ENCODE measurements at places on chromosomes 12 and 14. TPM values are rescaled to one million over a fixed set of nuclear protein-coding genes. Genes with fewer than 3 reads are reported as not detected.

Gene CPNE6
- not detected for total RNA-seq

Gene SERPINA12
- total RNA-seq, result not detected

Gene SLC24A4
- total RNA-seq, result not detected

Gene LHX5
- total RNA-seq, result not detected

Gene ACOT6
- not detected for total RNA-seq

Gene MGP
- 223 TPM for total RNA-seq

Gene GNG2
- 10.0 TPM for total RNA-seq

DNA sequence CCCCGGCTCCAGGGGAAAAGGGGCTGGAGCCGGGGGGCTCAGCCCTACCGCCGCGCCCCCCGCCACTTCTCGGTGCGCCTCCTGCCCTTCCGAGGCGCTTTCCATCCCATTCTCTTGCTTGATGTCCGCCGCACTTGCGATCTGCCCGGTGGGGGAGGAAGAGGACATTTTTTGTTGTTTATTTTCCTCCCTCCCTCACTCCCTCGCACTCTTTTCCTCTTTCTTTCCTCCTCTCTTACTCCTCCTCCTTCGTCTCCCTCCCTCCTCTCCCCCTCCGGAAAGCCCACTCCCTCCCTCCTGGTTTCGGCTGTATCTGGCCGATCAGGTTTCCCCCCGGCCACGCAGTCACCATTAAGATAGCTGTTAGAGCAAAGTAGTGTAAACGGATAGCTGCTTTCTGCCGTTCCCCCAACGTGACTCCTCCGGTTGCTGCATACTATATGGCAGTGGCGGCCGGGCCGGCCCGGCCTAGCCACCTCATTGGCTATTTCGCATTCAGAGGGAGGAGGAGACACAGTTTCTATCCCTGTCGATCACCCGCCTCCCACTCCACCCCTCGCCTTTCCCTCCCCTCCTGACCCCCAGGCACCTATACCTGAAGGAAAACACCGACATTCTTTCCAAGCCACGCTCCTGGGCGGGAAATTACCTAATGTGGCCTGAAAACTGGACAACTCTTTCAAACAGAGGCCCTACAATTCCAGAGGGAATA lies at the start of gene SIX4:
SIX4 (minus strand) TSS at position 445 of the 712 bp plus-strand sequence; CDS start at position 168, 277 bp downstream.
- DNase-seq, result peak; percentile 80

- DNase-seq, result no peak
These were observed 39.7 kb downstream of the AACS start for GRCh38 chr12:125104982-125105381.

DNA sequence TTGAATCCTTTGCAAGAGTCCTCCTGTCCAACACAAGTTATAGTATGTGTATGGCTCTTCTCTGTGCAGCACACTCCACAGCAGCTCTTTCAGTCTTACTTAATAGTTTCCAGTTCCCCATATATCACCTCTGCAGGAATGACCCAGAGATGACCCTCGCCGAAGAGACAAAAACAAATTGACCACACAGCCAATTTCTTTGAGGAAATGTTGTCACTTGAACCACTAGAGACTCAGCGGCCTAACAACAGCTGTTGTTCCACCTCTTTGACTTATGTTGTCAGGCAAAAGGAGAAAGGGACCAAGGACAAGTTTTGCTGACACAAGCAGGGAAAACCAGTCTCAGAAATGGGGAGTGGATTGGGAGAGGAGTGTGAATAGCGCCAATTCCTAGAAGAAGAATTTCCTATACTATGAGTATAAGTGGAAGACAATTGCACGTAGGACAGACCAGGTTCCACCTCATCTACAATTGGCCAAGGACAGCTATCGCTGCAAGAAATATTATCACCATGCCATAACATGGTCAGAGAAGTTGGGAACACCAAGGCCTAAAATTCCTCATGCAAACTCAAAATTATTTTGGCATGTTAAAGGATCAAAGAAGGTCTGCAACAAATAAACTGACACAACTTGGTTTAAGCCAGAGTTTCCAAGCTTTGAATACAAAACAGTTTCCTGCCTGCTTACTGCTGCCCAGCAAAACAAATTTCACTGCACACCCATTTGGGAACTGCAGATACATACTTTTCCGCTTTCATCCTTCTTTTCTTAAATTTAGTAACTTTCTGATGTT lies 41.7 kb upstream of the ITPR2 start:
- no peak for DNase-seq

DNA sequence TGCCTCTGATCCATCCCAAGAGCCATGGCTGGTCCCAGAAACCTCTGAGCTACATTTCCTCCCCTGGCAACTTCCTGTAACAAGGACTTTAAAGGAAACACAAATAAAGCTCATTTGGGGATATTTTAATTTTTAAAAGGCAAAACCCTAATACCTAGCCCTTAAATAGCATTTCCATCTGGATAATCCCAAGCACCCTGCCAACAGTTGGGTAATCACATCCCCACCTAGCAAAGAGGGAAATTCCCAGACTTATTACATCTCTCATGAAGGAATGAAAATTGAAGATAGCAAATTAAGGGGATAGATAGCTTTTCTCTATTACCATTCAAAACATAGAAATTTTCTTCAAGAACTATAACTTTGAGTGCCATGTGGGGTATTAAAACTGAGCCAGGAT lies 213.7 kb upstream of the BMP4 start:
- DNase-seq, result peak; percentile 67

DNA sequence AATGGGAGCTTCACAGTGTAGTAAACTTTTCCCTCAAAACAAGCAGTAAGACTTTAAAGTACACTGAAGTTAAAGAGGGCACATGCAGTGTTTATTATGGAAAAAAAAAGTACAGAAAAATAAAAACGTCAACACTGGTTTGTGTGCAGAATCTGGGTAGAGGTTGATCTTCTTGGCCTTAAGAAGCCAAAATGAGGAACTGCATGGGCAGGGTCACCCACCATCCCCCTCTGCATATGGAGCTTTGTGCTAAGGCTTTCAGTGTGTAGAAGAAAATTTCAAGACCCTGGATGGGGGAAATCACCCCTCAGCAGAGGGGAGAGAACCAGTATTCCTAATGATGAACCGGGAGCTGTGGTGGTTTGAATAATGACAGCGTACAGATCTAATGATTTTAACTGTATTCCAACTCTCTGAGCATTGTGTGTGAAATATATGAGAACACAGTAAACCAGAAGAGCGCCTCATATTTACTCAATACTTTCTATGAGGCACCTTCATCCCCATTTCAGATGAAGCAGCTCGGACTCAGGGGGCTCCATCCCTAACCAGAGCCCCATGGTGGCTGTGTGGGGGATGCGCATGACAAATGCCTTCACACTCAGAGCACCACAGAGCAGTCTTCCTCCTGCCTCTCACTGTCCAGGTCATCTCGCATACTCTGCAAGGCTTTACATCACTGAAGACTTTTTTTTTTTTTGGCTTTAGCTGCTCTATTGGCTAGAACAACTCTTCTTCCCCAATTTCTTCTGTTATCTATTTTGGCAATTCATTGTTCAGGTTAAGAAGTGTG lies 33.4 kb downstream of the ACADS start:
- no peak for DNase-seq

DNA sequence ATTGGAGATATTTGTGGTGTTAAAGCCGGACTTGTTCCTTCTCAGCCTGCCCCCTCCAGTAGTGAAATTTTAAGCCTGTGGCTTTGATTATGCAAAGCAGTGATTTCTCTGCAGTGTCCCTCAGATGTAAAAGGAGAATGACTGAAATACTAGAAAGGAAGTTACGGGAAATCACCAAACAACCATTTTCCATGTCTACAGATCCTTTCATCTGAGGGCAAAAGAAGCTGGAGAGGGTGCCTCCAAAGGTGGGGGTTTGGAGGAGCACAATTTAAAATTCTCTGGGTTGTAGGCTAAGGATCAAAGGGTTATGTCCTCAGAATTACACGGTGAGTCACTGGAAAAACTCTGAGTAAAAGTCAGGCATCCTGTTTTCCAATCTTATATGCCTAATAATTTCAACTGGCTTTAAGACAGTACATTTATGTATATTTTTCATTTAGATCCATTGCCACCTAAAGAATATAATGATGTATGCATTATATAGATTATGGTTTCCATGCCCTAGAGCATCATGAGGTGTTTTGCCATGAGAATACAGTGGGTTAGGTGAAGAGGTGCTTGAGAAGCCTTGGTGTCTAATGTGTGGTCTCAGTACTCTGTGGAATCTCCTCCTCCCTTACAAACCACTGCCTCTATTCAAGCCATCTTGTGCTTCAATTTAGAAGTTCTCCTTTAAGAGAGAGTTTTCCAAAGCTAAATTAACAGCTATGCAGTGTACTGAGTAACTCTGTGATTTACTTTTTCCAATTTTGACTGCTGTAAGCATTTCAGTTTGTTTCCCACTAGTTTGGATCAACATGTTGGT lies 362.1 kb downstream of the RAD51B start:
- peak; percentile 50 for DNase-seq

DNA sequence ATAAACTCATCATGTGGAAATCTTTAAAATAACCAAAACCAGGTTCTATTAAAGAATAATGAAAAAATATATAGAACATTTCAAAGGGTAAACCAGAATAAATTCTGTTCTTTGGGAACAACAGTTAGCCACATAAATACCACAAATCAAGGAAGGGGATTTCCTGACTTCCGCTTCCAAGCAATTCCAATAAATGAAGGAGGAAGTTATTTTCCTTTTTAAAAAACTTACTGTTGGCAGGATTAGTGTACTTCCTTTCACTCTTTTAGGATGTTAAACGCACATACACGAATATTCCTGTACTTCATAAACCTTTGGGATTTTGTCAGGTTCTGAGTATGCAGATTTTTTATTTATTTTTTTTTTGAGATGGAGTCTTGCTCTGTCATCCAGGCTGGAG lies 13.7 kb upstream of the LIMA1 start:
- DNase-seq, result no peak

DNA sequence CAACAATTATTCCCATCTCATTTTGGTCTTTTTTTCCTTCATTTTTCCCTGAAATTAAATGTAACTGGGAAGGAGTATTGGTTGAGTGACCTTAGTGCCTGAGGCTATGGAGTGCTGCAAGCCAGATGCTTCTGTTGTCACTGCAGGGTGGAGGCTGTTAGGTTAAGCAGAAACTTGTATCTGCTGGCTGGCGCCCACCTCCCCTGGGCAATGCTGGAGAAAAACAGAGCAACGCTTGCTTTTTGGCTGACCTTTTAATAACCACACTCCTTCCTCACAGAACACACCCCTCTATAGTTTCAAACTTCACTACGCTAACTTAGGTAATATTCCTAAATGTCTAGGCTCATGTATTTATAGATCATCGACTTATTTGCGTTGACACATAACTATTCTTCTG lies 583.5 kb upstream of the NOVA1 start:
- DNase-seq, result no peak

DNA sequence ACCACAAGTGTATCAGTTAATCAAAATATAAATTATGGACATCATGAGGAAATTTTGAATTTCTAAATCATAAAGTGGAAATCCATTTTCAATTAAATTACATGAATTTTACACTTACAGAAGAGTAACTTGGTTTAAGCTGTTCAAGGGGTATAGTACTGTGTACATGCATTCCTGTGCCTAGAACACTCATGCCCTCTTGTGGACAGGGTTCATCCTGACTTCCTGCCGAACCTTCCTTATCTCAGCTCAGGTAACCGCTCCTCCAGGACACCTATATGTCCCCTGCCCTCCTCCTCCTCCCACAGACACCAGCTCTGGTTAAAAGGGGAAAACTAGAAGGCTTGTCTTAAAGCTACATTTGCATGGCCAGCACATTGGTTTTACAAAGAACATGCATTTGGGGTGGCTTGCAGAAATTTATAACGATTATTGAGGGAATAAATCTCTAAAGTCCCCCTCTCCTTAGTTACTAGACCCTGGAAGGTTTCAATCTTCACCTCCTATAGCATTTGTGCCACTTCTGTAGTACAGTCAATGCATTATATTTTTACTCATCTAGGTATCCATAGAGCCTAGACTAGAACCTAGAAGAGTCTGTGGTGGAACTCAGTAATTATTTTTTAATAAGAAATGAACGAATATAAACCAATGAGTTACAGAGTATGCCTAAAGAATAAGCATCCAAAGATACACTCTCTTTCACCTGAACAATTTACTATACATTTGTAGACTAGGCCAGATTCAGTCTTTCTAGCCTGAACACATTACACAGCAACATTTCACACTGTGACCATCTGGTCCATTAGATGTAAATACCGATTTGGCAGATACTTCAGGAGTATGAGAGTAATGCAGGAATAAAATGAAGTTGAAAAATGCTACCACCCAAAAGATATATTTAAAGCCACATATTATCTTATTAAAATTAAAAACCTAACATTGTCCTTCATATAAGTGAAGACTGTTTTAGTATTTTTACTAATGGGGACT lies 345.6 kb downstream of the PAWR start:
- DNase-seq, result peak; percentile 34

- DNase-seq, result no peak
These were observed 1.7 kb upstream of the SCNN1A start for GRCh38 chr12:6376870-6377666.

GRCh38 chr14:104514156-104514848 lies 65.3 kb upstream of the C14orf180 start:
- DNase-seq, result no peak

DNA sequence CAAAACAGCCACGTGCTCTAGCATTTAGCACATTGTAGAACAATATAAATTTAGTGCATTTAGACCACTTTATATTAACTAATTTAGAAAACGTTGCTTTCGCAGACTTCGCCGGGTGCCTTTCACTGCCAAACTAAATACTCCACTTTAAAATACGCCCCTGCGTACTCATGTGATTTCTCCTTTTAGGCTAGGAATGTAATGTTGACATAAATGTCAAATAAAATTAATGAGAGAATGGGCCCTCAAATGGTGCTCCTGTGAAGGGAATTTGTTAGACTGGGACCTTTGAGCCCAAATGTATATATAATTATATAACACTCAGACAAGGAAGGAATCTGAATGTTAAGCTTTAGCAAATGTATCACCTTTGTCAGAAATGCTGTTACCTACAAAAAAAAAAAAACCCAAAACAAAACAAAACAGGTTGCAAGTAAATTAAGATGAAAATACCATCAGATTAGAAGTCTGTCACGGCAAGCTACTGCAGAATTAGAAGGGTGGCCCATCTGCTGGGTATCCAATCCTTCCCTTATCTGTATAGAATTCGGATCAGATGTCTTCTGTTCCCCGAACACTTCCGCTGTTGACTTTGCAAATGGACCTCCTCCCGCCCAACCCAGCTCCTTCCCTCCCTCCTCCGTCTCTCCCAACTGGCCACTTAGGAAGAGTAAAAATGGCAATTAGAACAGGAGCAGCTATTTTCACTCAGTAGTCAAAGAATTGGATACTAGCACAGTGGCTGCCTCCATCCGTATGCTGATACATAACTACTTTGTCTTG lies 159.3 kb upstream of the FOXN3 start:
- DNase-seq, result no peak

- DNase-seq, result no peak
These were observed 25.2 kb upstream of the AKAP6 start for GRCh38 chr14:32303865-32304264.

- DNase-seq, result no peak
These were observed 428.3 kb downstream of the TMTC2 start for GRCh38 chr12:83114966-83115365.

DNA sequence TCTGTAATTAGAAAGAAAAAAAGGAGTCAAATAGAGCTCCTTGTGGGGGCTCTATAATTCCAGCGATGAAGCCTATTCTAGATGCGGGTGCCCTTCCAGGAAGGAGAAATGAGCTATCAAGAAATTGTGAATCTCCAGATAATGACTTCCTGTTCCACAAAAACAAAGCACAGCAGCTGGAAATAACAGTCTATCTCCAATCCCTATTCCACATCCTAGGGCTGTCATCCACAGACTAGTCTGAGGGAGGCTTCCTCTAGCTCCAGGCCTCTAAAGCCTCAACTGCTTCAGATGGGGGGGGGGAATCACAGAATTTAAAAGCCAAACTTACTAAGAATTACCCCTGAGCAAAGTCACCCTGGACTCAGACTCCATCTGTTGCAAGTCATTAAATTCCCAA lies 77.4 kb upstream of the GTF2A1 start:
- DNase-seq, result no peak

- peak; percentile 14 for DNase-seq
These were observed 78.0 kb downstream of the DBX2 start for GRCh38 chr12:44972746-44973421.
